Glutamatergic neuron (in vitro differentiated cells): ENCODE measurements at places on chromosomes 4 and X.

GRCh38 chr4:19241895-19242294 is 1009.8 kb upstream of the SLIT2 start:
- no peak for DNase-seq

DNA sequence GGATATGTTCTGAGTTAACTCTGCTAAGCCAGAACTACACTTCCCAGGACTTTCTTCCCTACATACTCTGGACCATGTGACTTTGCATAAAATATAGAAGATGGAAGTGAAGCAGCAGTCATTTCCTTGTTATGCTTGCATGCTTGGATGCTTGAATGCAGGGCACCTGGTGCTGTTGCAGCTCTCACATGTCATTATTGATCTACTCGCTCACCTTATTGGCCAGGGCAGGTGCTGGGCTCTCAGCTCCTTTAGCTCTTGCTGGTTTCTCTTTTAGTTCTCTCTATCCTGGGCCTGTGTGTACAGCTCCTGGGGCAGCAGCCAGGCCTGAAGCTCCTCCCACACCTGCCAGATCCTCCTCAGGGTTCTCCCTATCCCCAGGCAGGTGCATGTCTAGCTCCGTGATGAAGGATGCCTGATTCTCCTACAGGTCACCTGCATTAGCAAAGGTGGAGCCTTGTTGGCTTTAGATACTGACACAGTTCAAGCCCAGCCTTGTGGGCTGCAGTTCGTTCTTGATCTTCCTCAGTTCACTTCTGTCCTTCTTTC is 53.3 kb downstream of the MED28 start:
- no peak for DNase-seq

GRCh38 chr4:39363773-39364393 is 2.3 kb downstream of the RFC1 start:
- no peak for DNase-seq

GRCh38 chrX:1909419-1910206 is 294.8 kb downstream of the ASMT start:
- DNase-seq = no peak

DNA sequence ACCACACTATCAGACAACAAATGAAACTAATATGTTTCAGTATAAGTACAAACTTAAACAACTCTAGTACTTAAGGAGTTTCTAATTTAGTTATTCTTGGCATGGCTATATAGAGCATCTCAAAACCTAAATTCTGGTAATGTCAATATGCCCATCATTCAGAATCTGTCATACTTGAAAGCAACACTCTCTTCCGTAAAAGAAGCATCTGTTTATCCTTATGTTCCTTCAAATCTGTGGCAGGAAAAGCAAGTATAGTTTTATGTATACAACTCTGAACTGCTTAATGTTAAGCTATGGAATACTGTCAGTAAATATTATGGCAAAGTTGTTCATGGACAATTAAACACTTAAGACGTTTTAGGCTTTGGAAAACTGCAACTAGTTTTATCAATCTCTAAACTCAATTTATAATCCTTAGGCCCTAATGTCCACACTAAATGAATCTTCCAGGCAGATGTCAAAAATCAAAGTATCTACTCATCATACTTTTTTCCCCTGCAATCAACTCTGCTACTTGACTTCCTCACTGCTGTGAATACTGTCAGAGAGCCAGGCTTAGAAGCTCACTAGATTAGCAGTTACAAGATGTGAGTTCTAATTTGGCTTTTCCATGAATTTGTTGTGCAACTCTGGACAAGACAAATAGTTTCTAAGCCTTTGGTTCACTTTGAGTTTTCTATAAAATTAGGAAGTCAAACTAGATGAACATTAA is 109.4 kb downstream of the SCLT1 start:
- no peak for DNase-seq

DNA sequence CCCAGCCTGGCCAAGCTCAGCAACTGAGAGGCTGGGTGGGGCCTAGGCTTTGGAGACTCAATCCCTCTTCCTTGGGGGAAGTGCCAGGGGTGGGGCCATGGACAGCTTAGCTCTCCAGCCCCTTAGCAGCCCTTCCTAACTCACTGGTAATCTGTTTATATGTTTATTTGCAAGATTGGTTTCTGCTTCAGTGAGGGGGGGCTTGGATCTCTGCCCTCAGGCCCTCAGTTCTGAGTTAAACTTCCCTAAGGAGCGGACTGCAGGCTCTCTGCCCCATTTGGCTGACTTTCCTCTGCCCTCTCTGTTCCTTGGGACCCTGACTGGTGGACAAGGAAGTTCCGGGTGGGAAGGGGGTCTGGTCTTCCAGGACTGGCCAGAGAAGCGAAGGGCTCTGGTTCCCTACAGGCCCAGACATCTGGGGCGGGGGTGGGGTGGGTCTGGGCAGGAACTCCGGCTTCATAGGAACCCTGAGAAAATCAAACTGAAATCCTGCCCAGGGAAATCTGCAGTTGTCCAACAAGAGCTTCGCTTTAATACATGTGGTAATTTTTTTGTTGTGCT is 51.4 kb downstream of the NALF2 start:
- DNase-seq = no peak

DNA sequence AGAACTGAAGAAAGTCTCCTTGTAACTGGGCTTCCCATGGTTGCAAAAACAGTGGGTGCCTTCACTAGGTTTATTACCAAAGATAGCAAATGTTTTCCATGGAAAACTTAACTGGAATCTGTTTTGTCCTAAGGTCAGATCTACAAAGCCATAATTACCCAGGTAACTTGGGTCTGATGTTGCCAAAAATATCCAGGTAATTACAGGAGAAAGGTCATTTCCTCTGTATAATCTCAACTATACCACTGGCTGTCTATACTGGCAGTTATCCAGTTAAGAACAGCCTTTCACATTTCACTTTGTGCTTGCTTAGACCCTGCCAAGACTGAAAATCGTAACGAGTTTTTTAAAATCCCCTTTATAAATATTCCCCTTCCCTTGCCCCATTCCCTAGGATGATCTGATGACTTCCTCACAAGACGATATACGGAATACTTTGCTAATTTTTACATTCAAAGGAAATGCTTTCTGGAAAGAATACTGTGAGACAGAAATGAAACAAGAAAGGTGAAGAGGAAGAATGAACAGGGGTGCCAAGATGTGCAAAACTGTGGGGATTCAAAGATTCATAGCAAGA is 105.5 kb downstream of the MAML3 start:
- DNase-seq = no peak

- no peak for DNase-seq
Measured at GRCh38 chr4:31230594-31230993, 510.4 kb downstream of the PCDH7 start.

DNA sequence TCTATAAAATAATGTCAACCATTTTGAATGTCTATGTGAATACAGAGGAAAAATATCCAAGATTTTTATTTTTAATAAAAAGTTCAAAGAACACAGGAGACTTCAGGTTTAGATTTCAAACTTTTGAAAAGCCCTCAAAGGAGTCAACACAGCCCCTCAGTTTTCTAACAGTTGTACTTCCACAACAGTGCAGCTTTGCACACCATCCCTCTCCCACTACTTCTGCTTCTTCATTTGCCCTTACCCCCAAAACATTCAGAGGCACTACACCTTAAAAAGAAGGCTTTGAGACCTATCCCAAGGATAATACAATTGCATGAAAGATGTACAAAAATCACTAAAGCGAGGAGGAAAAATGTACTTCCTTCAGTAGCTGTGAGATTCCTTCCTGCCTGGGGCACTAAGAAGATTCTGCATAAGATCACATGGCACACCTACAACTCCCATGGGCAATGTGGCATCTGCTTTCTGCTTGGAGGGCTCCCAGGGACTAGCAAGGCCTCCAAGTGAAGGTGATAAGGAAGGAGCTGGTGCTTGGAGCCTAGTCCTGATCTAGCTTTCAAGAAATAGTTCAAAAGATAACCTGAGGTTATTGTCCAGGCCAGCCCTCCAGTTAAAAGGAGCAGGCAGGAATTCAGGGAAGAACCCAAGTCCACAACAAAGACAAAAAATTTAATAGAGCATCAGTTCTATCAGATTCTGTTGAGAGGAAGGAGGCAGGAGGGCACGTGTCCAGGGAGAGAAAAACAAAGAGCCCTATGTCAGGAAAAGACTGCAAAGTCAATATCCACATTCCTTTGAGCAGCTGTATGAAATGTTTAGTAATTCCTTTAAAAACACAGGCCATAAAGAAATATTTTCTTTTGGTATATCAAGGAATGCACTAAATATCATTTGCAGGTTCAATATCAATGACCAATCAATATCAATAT is 19.1 kb downstream of the ARAP2 start:
- DNase-seq = no peak

- DNase-seq = no peak
Measured at GRCh38 chrX:110531873-110532580, 173.4 kb downstream of the RTL9 start.

GRCh38 chrX:106726485-106727437 is at the start of gene RNF128:
RNF128 (plus strand) TSS chrX:106726701; CDS start chrX:106726914, 213 bp downstream.
- peak; percentile 64 for DNase-seq

DNA sequence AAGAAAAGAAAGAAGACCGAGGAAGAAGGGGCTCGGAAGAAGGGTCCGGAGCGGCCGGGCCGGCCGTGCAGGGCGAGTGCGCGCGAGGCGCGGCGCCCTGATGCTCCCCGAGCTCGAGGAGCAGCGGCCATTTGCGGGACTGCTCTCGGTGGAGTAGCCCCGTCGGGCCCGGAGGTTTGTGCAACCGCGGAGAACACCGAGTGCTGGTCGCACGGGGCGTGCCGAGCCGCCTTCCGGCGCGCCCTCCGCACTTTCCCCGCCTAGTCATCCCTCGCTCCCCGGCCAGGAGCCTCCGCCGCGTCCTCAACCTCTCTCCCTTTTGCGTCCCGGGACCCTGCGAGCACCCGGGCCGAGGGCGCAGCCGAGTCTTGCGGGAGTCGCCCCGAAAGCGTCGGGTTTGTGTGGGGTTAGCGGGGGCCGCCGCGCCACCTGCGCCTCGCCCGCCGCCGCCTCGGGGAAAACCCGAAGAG is 127.4 kb downstream of the LAS1L start:
- DNase-seq = peak; percentile 24

GRCh38 chr4:53075162-53075785 is 213.2 kb downstream of the RASL11B start:
- DNase-seq = no peak

- peak; percentile 26 for DNase-seq
Measured at GRCh38 chr4:183097231-183098018, 1.6 kb upstream of the WWC2 start.

DNA sequence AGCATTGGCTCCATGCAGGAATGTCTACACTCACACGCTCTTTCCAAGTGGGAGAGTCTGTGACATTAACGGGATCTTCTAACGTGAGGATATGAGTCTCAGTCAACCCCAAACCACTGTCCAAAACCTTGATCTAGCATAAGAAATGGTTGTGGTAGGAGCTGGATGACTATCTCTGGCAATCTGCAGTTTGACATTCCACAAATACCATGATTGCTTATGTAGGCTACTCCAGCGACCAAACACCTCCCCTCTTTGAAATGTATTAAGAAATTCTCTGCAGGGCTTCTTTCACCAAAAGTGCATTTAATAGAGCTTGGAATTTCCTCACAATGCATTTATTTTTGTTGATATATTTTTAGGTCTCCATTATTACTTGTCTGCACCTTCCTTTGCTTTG is 14.1 kb upstream of the STX18 start:
- DNase-seq = no peak

DNA sequence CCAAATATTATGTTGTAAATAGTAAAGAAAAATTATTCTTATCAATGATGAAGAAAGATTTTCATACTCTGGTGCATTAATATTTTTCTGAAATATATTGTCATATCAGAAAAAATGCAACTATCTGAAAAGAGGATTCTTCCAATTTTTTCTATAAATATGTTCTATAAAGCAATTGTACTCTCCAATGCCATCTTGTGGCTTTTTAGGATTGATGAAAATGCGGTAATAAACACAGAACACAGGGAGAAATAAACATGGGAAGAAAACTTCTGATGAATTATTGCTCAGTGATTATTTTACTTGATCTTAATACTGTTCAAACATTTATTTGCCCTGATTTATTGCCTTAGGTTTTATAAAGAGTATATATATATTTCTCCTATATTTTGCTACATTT is 215.4 kb downstream of the IL1RAPL1 start:
- no peak for DNase-seq

DNA sequence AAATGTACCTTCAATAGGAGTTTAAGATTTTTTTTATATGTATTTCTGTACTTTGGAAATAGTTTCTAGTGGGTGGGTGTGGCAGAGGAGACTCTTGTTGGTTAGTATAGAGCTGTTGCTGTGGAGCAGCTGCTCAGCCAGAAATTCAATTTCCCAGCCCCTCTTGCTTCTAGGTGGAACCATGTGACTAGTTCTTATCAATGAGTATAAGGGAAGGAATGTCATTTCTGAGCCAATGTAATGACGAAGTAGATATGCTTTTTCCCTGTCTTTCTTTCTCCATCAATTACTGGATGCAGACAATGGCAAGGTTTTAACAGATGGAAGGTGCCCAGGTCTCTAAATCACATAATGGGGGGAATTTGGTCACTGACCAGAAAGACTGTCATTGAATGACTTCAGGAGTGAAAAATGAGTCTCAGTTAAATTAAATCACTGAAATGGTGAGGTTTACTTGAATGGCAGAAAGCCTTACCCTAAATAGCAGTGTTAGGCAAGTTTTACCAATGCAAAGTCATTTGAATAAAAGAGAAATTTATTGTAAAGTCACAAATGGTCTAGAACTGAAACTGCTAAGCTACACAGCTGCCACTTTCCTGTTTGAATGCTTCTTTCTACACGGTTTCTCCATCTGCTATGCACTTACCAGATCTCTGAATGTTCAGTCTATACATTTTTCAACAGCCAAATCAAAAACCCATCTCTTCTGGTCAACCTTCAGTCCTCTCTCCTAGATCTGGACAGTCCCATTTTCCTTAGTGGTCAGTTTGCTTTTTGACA is 795.4 kb upstream of the MAGEB2 start:
- DNase-seq = no peak

DNA sequence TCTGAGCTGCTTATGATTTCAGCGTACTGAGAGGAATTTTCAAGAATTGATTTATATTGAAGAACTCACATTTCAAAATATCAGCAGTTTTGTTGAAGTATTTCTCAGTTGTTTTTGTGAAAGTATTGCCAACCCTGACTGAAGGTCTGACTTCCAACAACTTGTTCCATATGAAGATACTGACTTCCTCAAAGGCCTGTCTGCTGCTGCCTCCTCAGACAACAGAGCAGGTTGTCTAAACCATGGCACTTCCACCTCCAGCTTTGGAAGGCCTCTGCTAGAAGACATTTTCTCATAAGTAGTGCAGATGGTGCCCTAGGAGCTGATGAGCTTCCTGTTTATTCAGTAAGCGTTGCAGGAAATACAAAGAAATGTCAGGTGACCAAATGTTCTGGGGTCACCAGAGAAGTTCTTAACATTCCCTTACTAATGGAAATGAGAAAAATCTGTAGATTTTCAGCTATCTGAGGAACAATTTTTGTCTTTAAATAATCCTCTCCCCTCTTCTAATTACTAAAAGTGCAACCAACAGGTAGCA is 28.8 kb downstream of the FGF2 start:
- no peak for DNase-seq

- no peak for DNase-seq
Measured at GRCh38 chr4:112951362-112952312, 97.8 kb upstream of the ANK2 start.

- DNase-seq = no peak
Measured at GRCh38 chrX:118593407-118593806, 97.8 kb downstream of the DOCK11 start.
